ENCODE measurements at places on chromosomes 7 and 10.
A peak's percentile ranks its signal among the peaks of the same experiment; 100 is the strongest.

DNA sequence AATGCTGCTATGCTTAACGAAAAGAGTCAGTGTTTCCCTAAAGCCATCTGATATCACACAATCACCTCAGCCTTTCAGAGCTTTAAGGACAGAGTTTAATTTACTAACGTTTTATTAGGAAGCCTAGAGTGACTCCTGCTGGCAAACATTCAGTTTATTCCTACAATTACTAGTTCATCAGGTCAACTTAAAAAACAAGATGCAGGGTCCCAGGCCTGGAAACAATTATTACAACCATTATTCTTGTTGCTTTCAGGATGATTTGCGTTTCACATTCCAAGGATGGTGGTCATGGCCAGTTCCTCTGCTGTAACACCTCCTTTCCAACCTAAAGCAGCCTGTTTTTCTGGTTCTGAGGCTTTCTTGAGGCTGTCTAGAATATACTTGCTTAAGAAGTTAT, 1.5 kb upstream of the FAM53B start:
- DNase-seq, result no peak

DNA sequence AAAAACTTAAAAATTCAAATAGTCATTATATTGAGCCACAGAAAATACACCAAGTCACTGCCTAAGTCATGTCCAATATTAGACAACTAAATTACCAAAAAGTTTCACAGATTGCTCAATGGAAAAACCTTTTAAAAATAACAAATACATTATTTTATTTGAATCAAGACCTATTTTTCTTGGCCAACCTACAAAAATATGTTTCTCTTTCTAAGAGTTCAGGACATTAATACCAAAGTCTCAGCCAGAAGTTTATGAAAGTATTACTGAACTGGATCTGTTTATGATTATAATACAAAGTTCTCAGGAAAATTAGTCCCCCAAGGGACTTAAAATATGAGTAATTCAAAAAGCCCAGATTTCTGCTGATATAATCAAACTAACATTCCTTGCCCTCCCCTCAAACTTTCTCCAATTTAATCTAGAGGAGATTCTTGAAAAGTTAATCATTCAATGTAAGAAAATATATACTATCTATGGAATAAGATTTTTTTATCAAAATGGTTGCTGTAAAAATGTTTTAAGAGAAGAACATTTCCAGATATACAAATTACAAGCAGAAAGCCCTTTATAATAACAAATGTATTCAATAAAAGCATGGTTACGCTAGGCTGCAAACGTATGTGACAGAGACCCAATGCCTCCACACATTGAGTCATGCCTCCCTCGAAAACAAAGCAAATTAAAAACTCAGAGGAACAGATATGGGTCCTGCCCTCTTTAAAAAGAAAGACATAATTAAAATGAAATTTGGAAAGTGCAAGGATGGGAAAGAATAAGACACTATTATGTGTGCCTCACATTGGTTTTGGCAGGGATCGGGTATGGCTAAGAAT, 381.6 kb downstream of the PARD3 start:
- no peak for DNase-seq

DNA sequence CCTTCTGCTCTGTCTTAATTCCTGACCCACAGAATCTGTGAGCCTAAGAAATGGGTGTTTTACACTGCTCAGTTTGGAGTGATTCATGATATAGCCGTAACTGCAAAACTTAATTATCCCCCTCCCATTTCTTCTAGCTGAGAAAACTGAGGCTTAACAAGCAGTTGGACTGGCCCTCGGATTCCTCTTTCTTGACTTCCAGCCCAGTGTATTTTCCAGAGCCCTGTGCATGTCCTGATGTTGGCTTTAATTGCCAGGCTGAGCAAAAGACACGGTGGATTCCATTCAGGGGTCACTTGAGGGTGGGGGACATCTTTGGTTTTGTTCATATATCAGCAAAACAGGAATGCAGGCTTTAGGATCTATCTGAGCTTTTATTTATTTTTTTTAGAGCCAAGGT, 489.8 kb downstream of the TYW1 start:
- DNase-seq, result no peak

- DNase-seq, result no peak
Measured at GRCh38 chr10:23201837-23202236, 9.7 kb downstream of the PTF1A start.

DNA sequence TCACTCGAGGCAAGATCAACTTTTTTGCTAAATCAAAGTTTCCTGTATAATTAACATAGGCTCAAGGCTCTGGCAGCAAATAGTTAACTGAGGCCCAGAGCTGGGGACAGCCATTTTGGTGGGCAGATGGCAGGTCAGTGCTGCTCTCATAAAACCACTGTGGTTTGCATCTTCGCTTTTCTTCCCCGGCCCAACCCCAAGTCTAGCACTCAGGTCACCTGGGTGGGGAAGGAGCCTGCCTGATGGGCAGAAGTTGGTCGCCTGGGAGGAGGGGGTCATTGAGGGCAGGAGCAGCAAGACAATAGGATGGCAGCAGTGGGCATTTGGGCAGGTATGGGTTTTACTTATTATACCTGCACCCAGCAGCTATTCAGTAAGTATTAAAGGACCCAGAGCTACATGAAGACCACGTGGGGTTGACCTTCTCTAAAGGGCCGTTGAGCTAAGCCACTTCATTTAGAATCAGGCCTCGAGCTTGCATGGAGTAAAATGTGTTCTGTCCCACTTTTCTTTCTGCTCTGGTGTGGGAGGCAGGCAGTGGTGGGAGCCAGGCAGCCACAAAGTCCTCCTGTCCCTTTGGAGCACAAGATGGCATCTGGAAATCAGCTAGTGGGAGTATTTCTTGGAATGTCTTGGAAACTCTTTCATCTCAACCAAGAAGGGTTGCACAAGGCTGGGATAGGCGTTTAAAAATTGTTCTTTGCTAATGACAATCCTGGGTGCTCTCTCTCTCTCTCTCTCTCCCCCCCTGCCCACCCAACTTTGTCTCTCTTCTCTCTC, 133.4 kb downstream of the SPAG6 start:
- DNase-seq, result no peak

GRCh38 chr10:33295851-33296250, 38.6 kb downstream of the NRP1 start:
- DNase-seq, result no peak

DNA sequence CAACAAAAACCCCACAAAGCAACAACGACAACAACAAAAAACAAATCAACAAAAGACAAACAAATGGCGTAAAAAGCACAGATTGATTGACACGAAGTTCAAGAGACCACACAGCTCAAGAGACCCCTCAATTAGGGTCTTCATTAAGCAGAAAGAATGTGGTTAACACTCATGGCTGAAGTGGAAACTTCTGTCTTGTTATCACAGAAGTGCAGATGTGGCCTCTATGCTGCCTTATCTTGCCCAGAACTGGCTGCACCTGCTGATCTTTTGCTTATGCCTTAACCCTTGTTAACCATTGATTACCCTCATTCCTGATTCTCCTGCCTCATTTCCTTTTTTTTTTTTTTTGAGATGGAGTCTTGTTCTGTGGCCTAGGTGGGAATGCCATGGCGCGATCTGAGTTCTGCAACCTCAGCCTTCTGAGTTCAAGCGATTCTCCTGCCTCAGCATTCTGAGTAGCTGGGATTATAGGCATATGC, 3.5 kb upstream of the DAGLB start:
- DNase-seq, result no peak

- DNase-seq, result no peak
Measured at GRCh38 chr10:95553674-95554073, 7.5 kb downstream of the SORBS1 start.

DNA sequence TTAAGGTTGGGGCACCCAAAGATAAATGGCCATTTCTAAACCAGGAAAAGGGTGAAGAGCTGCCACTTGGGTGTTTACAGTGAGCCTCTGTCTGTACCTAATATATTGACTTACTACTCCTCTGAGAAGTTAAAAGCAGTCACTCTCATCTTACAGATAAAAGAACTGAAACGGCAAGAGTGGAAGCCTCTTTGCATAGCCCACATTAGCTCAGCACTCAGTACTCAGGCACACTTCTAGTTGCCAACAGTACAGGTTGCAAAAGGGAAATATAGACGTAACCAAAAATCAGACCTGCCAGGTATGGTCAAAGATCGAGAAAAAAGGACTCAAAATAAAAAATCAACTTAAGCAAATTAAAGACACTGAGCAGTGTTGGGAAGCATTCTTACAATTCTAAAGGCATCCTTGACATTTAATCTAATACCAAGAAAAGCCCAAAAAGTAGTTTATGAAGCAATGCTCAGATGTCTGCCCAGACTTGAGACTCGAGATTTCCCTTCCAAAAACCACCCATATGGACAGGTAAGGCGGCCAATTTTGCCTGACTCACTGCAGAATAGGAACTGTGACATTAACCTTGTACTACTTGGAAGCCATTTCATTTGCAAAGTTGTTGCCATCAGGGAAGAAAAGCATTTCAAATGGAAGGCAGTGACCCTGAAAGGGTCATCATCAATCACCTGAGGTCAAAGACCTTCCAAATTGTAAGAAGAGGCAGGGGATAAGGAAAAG, 139.3 kb downstream of the SLC25A13 start:
- DNase-seq, result no peak

DNA sequence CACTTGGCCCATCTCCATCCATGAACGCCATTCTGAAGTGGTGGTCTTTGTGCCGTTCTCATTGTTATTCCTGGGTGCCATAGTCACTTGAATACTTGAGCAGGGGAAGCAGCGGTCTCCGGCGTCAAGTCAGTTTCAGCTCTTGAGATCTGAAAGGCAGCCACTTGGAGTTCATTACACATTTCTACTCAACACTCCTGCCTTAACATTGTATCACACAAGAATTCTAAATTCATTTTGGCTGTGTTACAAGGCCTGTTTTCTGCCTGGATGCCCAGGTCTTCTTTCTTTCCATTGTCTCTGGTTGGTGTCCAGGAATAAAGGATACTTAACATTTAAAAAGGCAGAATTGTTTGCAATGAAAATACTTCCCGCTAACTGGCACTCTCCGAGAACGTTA, 69.0 kb upstream of the RAB11FIP2 start:
- no peak for DNase-seq

- DNase-seq, result no peak
Measured at GRCh38 chr10:36738738-36739431, 386.5 kb upstream of the ANKRD30A start.

- no peak for DNase-seq
Measured at GRCh38 chr7:4017785-4018184, 664.3 kb upstream of the FOXK1 start.

GRCh38 chr7:41331194-41331593, 371.7 kb downstream of the INHBA start:
- DNase-seq, result no peak

- no peak for DNase-seq
Measured at GRCh38 chr10:3791974-3792633, 7.1 kb upstream of the KLF6 start.

DNA sequence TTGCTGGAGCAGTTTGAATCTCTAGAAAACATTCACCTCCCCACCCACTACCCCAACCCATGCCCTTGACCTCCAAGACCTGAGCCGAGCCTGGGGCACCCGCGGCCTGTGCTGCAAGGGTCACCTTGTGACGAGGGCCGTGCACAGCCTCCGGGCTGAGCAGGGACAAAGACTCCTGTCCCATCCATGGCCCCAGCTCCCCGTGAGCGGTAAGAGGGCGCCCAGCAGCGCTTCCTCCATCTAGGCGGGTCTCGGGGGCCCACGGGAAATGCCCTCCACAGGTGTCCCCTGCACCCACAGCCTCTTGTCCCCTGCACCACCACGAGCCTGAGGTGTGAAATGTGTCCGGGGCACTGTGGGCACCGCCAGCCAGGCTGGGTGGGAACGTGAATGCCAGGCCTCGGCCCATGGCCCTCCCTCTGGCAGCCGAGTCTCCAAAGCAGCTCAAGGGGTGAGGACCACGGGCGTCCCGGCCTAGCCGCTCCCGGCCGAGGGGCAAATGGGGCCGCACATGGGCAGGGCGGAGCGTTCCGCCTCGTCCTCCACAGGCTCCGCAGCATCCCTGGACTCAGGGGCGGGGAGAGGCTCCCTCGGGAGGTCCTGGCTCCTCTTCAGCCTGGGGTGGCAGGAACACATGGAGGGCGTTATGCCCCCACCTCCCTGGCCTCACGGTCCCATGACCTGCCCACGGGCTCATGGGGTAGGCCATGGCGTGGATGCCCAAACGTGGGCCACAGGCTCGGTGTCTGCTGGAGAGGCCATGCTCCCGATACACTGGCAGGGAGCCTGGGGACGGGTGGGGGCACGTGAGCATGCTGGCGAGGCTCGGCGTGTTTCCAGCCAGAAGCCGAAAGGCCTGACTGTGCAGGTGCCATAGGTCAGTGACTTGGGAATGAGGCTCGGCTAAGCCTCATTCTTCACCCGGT, 21.1 kb downstream of the DPYSL4 start:
- peak; percentile 49 for DNase-seq

- no peak for DNase-seq
Measured at GRCh38 chr7:101669307-101669706, 40.2 kb upstream of the MYL10 start.

DNA sequence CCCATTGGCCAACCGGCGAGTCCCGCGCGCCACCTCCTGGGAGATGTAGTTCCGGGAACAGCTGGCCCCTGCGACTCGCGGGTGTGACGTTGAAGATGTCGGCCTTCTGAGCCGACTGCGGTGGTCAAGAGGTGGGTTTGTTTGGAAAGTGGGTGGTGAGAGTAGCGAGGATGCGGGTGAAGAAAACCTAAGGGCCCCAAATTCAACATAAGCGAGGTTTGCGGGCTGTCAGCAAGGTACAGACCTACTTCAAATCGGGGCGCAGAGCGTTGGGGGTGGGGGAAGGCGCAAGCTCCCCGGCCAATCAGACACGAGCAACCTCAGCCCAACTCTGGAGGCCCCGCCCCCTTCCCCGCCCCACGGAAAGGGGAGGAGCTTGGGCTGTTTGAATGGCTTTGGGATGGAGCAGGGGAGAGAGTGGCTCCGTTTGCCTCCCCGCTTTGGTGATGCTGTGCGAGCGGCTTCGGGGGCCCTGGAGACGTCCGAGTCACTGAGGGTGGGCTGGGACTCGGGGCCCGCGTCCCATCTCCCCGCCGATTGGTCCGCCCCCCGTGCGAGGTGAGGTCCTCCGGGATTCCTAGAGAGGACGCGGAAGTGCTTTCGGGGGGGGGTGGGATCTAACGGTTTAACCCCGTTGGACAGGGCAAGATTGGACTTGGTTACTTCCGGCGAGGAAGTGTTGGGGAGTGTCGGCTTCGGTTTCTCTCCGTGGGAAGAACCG, at the start of gene ZKSCAN5:
ZKSCAN5 (plus strand) TSS at position 60 of the 721 bp plus-strand sequence. CDS start 1,383 bp downstream, outside the sequence.
- DNase-seq, result peak; percentile 99

DNA sequence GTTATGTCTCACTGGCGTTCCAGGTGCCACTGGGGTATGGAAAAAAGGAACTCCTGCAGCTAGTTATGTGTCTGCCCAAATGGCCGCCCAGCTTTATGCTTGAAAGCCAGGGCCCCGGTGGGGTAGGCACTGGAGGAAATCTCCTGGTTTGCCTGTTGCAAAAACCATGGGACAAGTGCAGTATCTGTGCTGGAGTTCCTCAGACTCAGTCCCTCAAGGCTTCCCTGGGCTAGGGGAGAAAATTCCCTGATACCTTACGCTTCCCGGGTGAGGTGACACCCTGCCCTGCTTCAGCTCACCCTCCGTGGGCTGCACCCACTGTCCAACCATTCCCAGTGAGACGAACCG, 90.3 kb upstream of the CDK6 start:
- DNase-seq, result no peak

- DNase-seq, result no peak
Measured at GRCh38 chr7:98142658-98143057, 36.0 kb downstream of the LMTK2 start.
